IMR-90 (cell line): ENCODE measurements at places on chromosomes 6 and 20. TPM values are rescaled to one million over a fixed set of nuclear protein-coding genes. Genes with fewer than 3 reads are reported as not detected.
A peak's percentile ranks its signal among the peaks of the same experiment; 100 is the strongest.

The ID1 gene
- 174 and 186 TPM in 2 replicates for total RNA-seq

DNA sequence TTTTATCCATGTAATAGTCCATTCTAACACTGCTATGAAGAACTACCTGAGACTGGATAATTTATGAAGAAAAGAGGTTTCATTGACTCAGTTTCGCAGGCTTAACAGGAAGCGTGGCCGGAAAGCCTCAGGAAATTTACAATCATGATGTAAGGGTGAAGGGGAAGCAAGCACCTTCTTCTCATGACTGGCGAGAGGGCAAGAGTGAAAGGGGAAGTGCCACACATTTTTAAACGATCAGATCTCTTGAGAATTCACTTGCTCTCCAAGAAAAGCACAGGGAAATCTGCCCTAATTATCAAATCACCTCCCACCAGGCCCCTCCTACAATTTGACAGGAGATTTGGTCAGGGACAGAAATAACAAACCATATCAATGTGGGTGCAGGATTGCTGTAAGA lies 859.7 kb downstream of the EPHA7 start:
- no peak for DNase-seq
- no peak overlapping the region for H3K4me3 ChIP-seq
- no peaks in the 10 kb centered on the region for H3K27me3 ChIP-seq
- H3K27ac ChIP-seq, result no peak overlapping the region
- H3K4me1 ChIP-seq, result no peaks in the 10 kb centered on the region

DNA sequence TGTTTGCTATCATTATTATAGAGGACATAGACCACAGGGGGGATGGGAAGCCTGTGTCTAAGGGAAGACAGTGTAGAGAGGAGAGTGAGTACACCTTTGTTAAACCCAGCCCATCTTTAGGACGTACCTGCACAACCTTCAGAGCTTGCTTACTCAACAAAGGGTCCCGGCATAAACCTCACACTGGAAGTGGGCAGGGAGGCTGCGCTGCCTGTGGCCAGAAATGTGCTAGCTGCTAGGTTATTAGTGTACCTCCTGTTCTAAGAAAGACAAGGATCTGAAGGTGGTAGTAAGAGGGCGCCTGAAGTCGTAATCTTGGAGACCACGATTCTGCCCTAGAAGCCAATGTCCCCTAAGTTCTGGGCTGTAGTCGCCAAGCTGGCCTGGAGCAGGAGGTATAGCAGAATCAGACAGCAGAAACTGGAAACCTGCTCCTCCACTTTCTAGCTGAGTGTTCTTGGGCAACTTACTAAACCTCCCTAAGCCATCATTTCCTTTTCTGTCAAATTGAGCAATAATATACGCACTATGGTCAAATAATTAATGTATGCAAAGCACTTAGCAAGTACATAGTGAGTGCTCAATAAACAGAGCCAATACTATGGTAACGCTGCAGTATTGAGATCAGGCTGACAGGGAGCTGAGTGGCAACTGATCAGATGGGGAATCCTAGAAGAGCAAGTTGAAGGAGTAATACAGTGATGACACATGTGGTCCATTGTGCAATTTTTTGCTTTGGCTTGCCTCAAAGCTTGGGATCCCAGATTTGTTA lies 16.8 kb upstream of the AKIRIN2 start:
- H3K27ac ChIP-seq, result peak overlapping the region; percentile 29; the same call in 1 of the 2 replicates
- peak; percentile 51 for DNase-seq
- no peak overlapping the region for H3K4me3 ChIP-seq

- H3K4me1 ChIP-seq, result no peaks in the 10 kb centered on the region
- H3K27me3 ChIP-seq, result peaks cover 13% of the 10 kb centered on the region
- no peak overlapping the region for H3K4me3 ChIP-seq
- H3K27ac ChIP-seq, result no peak overlapping the region
- H3K36me3 ChIP-seq, result no peaks in the 10 kb centered on the region
Observed at GRCh38 chr20:39082622-39083398, 120.7 kb downstream of the DHX35 start.

The NHLRC1 gene
- total RNA-seq, result 0.83 and 1.1 TPM in 2 replicates

GRCh38 chr20:41530923-41531322 lies 87.3 kb downstream of the CHD6 start:
- no peak overlapping the region for H3K4me3 ChIP-seq
- no peak for DNase-seq
- H3K27ac ChIP-seq, result no peak overlapping the region
- H3K4me1 ChIP-seq, result peaks cover 9% of the 10 kb centered on the region

The FERMT1 gene
- 1.7 and 2.3 TPM in 2 replicates for total RNA-seq

- no peak overlapping the region for H3K27ac ChIP-seq
- no peak overlapping the region for H3K4me3 ChIP-seq
- no peaks in the 10 kb centered on the region for H3K36me3 ChIP-seq
Observed at GRCh38 chr6:139060332-139060731, 31.8 kb downstream of the ABRACL start.

The PSMB1 gene
- 508 and 560 TPM in 2 replicates for total RNA-seq

- H3K27ac ChIP-seq, result no peak overlapping the region
- H3K27me3 ChIP-seq, result no peaks in the 10 kb centered on the region
- H3K36me3 ChIP-seq, result no peaks in the 10 kb centered on the region
Observed at GRCh38 chr6:144712541-144712940, 427.4 kb downstream of the UTRN start.

The BMP7 gene
- not detected in 2 replicates for total RNA-seq

- H3K4me3 ChIP-seq, result no peak overlapping the region
- peak overlapping the region; percentile 79 for H3K27ac ChIP-seq
- peak; percentile 83 for DNase-seq
- H3K27me3 ChIP-seq, result no peaks in the 10 kb centered on the region
- peaks cover 17% of the 10 kb centered on the region for H3K4me1 ChIP-seq
- H3K36me3 ChIP-seq, result no peaks in the 10 kb centered on the region
Observed at GRCh38 chr6:142374965-142375733, 73.3 kb downstream of the ADGRG6 start.

GRCh38 chr20:642398-643174 lies 10.4 kb downstream of the SRXN1 start:
- H3K4me3 ChIP-seq, result peak overlapping the region; percentile 17; the same call in 1 of the 2 replicates
- H3K27ac ChIP-seq, result no peak overlapping the region
- peaks cover 3% of the 10 kb centered on the region for H3K27me3 ChIP-seq
- no peaks in the 10 kb centered on the region for H3K4me1 ChIP-seq
- no peak for DNase-seq
- H3K36me3 ChIP-seq, result peaks cover 8% of the 10 kb centered on the region

- no peaks in the 10 kb centered on the region for H3K36me3 ChIP-seq
- DNase-seq, result peak; percentile 92
Observed at GRCh38 chr6:328136-328670, 35.9 kb downstream of the DUSP22 start.

- no peak overlapping the region for H3K4me3 ChIP-seq
- DNase-seq, result no peak
- H3K4me1 ChIP-seq, result no peaks in the 10 kb centered on the region
- H3K36me3 ChIP-seq, result no peaks in the 10 kb centered on the region
- peaks cover 35% of the 10 kb centered on the region for H3K27me3 ChIP-seq
Observed at GRCh38 chr6:30162265-30163089, 869 bp upstream of the TRIM15 start.

DNA sequence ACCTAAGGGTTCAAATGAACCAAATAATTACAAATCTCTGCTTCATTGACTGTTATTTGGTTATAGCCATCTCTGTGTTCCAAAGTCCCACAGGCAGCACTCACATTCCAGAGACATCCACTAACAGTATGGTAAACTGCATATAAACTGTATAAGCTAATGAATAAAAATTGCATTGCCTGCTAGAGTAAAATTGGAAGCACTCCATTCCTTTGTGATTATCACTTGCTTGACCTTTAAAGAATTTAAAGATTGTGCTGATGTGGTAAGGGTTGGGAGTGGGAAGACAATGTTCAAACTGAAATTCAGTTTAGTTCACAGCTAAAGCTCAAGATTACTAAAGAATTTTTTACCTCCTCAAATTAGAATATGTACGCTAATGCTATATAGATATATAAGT lies 31.0 kb upstream of the OSTM1 start:
- no peaks in the 10 kb centered on the region for H3K4me1 ChIP-seq
- no peak overlapping the region for H3K4me3 ChIP-seq
- H3K27me3 ChIP-seq, result peaks cover 14% of the 10 kb centered on the region
- no peaks in the 10 kb centered on the region for H3K36me3 ChIP-seq

GRCh38 chr20:9298906-9299305 lies 215.5 kb upstream of the LAMP5 start:
- H3K27ac ChIP-seq, result no peak overlapping the region
- H3K27me3 ChIP-seq, result no peaks in the 10 kb centered on the region
- no peaks in the 10 kb centered on the region for H3K36me3 ChIP-seq
- H3K4me1 ChIP-seq, result peaks cover 14% of the 10 kb centered on the region
- DNase-seq, result no peak

GRCh38 chr6:42984924-42985475 lies 630 bp downstream of the PPP2R5D start:
- peaks cover 3% of the 10 kb centered on the region; the same call in 1 of the 2 replicates for H3K4me1 ChIP-seq
- peaks cover 11% of the 10 kb centered on the region for H3K36me3 ChIP-seq
- no peak for DNase-seq
- H3K4me3 ChIP-seq, result peak overlapping the region; percentile 73
- H3K27ac ChIP-seq, result peak overlapping the region; percentile 69
- no peaks in the 10 kb centered on the region for H3K27me3 ChIP-seq
